Astrocyte (in vitro differentiated cells and primary cell): ENCODE measurements at places on chromosomes 2 and 18. TPM values are rescaled to one million over a fixed set of nuclear protein-coding genes. Genes with fewer than 3 reads are reported as not detected.

CYTIP gene
- 0.12 and 0.16 TPM in 2 replicates for total RNA-seq

DRC1 gene
- total RNA-seq, result 0.27 and 0.41 TPM in 2 replicates

UGT1A10 gene
- not detected in 2 replicates for total RNA-seq

FMNL2 gene
- total RNA-seq, result 29.1 and 34.3 TPM in 2 replicates

GPR45 gene
- total RNA-seq, result 0.22 TPM in 1 of 2 replicates, not detected in the other

RAB12 gene
- total RNA-seq, result 49.4 and 52.6 TPM in 2 replicates

DNA sequence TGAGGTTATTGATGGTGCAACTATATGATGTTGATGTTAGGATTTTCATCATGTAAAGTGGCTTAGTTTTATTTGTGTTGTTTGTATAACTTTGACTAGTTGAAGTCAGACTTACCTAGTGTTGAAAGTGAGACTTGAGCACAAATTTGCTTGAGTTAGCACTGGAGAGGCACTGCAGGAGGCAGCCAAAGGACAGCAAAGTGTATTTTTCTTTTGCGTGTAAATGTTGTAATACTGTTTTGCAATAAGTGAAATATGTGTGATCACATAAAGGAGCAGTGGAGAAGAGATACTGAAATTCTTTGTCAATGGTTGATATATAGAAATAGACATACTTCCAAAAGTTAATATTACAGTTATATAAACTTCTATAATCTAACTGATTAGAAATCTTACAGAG, 332.0 kb upstream of the RAB12 start:
- no peaks in the 10 kb centered on the region for H3K4me1 ChIP-seq
- no peaks in the 10 kb centered on the region for H3K27me3 ChIP-seq
- H3K4me3 ChIP-seq, result no peak overlapping the region
- no peaks in the 10 kb centered on the region for H3K36me3 ChIP-seq

DNA sequence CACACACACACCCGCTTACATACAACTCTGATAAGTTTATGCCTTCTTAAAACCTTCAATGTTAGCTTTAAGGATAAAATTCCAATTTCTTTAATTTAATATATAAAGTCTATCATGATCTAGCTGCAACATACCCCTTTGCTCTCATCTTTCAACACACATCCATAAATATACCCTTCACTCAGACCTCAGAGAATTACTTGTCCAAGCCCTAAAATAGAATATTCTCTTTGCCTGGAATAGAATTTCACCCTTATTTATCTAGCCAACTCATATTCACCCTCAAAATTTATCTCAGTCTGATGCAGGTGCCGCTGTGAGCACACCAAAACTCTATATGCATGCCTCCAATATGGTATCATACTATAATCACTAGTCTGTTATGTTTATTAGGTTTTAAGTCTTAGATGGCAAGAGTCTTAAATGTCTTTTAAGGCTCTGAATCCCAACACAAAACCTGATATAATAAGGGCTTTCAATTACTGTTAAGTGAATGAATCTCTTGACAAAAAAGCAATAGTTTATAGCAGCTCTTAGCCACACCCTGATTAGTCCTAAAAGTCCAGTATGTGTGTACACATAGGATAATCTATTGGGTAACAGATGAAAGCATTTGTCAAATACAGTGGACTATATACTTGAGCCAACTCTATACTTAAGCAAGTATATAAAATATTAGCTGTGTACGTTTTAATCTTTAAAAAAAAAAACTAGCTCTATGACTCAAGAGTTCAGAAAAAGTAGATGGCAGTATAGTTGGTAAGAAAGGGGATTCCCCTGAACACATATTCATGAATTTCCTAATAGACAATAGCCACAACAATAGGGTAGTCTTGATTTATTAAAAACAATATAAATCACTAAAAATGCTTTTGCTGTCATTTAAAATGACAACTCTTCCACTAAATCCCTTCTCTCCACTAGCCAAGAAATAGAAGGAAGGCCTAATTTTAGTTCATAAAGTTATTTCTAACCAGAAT, 144.5 kb downstream of the EXOC6B start:
- no peaks in the 10 kb centered on the region for H3K4me1 ChIP-seq
- H3K27ac ChIP-seq, result no peak overlapping the region
- H3K4me3 ChIP-seq, result no peak overlapping the region
- DNase-seq, result no peak
- H3K36me3 ChIP-seq, result no peaks in the 10 kb centered on the region

DNA sequence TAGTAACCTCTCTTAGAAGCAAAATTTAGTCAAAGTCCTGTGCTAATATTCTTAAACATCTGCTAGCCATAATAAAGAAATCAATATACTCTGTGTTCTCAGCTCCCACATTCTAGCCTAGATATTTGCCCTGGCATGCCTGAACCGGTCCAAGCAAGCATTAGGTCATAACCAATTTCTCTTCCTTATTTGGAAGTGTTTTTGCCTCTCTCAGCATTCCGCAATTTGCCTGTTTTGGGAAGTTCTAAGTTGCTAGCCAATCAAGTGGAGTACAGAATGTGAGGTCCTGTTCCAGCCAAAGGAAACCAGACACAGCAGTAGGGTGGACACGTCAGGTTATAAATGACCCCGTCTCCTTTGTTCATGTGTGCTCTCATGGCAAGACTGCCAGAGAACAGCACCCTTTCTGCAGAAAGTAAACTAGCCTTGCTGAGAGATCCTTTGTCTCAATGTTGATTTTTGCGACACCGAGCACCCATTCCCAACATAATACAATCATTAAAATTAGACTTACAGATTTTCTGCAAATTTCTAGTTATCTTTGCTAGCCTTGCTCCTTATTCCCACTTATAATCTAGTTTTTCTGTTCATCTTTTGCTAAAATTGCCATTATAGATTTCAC, 13.0 kb upstream of the SULT1C4 start:
- no peaks in the 10 kb centered on the region for H3K27me3 ChIP-seq
- H3K4me3 ChIP-seq, result no peak overlapping the region
- no peak overlapping the region for H3K27ac ChIP-seq
- H3K4me1 ChIP-seq, result peaks cover 5% of the 10 kb centered on the region

- no peaks in the 10 kb centered on the region for H3K36me3 ChIP-seq
- H3K27ac ChIP-seq, result peak overlapping the region; percentile 95
- peaks cover 50% of the 10 kb centered on the region for H3K4me1 ChIP-seq
- H3K27me3 ChIP-seq, result no peaks in the 10 kb centered on the region
These were observed 107.4 kb downstream of the POLR1A start for GRCh38 chr2:85998071-85998991.

GRCh38 chr18:54805571-54806334, 22.5 kb upstream of the RAB27B start:
- H3K27me3 ChIP-seq, result no peaks in the 10 kb centered on the region
- DNase-seq, result peak; percentile 94
- H3K4me3 ChIP-seq, result no peak overlapping the region
- H3K27ac ChIP-seq, result peak overlapping the region; percentile 46
- no peaks in the 10 kb centered on the region for H3K4me1 ChIP-seq

- DNase-seq, result no peak
- H3K4me1 ChIP-seq, result peaks cover 4% of the 10 kb centered on the region
- H3K27me3 ChIP-seq, result peaks cover 6% of the 10 kb centered on the region
These were observed 60.5 kb downstream of the AGAP1 start for GRCh38 chr2:235554385-235554784.

GRCh38 chr2:163681745-163682144, 54.1 kb downstream of the FIGN start:
- H3K4me3 ChIP-seq, result no peak overlapping the region
- no peaks in the 10 kb centered on the region for H3K36me3 ChIP-seq
- no peak overlapping the region for H3K27ac ChIP-seq
- DNase-seq, result peak; percentile 61

DNA sequence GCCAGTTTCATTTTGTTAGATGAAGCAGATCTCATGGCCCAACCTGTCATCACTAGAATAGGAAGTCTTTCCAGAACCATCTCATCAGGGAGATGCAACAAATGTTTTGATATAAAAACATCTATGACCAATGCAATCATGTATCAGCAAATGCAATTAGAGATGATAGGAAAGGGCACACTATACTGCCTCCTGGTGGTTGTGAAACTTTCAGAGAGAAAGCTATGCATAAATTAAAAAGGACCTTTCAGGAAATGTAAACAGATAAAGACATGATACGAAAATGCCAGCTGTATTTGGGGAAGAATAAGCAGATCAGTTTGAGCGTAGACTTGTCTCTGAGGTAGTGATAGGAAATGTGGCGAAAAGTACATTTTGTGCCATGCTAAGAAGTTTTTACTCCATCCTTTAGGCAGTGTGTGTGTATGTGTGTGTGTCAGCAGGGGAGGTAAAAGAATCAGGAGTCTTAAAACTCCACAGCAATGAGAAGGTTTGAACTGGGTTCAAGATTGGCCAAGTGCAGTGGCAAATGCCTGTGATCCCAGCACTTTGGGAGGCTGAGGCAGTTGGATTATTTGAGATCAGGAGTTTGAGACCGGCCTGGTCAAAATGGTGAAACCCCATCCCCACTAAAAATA, 479.3 kb downstream of the CPS1 start:
- peak; percentile 11 for DNase-seq
- H3K36me3 ChIP-seq, result no peaks in the 10 kb centered on the region

- no peak overlapping the region for H3K4me3 ChIP-seq
- no peak for DNase-seq
- no peak overlapping the region for H3K27ac ChIP-seq
- no peaks in the 10 kb centered on the region for H3K27me3 ChIP-seq
- H3K36me3 ChIP-seq, result no peaks in the 10 kb centered on the region
These were observed 21.5 kb downstream of the CHCHD5 start for GRCh38 chr2:112605926-112606325.

GRCh38 chr2:85248773-85249509, 78.8 kb downstream of the TGOLN2 start:
- H3K36me3 ChIP-seq, result no peaks in the 10 kb centered on the region
- H3K27ac ChIP-seq, result peak overlapping the region; percentile 34
- peak; percentile 96 for DNase-seq

DNA sequence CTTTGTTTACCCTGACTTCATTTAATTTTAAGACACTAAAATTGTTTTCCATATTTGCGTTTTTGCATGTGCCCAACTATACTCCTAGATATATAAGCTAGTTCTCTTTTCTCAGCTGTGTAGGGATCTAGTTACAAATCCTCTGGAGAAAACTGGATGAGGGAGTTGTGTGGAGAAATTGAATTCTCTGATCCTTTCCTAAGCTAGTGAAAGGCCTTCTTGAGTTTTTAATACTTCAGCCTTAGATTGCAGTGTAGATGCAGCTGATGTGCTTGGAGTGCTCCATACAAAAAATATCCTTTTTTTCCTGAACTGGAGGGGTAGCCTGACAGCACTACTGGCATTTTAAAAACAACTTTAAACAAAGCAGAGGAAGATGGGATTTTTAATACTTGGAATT, 8.6 kb upstream of the MTX2 start:
- DNase-seq, result no peak
- no peaks in the 10 kb centered on the region for H3K4me1 ChIP-seq
- H3K27me3 ChIP-seq, result no peaks in the 10 kb centered on the region
- no peaks in the 10 kb centered on the region for H3K36me3 ChIP-seq

DNA sequence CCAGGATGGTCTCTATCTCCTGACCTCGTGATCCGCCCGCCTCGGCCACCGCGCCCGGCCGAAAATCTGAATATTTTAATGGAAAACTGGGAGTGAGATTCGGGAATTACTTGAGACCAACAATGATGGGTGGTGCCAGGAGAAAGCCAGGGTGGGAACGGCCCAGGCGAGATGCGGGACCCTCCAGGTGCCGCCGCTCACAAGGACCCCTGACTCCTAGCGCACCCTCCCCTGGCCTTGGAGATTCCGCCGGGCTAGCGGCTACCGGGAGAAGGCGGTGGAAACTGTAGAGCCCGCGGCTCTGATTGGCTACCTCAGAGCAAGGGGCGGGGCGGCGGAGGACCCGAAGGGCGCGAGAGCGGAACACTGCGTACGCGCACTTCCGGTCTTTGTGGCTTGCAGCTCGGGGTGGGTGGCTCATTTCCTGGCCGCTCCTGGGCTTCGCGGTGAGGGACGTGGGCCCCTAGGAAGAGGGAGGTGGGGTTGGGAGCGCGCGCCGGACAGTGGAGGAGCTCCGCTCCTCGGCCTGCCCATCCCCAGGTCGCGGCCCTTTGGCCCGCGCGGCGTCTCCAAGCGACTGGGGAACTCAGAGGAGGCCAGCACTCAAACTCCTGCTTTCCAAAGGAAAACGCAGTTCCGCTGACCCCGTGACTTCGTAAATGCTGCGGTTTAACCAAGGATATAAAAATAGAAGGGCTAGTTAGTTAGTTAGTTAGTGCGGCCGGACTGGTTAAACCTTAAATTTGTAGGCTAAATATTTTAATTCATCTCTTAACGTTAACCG, at the start of gene ZNF397:
Gene ZNF397, plus strand, starts transcription at position 371 of the 784 bp plus-strand sequence. CDS start 1,437 bp downstream, outside the sequence.
- peak within 1 kb of the TSS; percentile 67 for H3K4me3 ChIP-seq
- H3K4me1 ChIP-seq, result peaks cover 3% of the 10 kb centered on the region
- no peaks in the 10 kb centered on the region for H3K27me3 ChIP-seq
- peak; percentile 92 for DNase-seq

DNA sequence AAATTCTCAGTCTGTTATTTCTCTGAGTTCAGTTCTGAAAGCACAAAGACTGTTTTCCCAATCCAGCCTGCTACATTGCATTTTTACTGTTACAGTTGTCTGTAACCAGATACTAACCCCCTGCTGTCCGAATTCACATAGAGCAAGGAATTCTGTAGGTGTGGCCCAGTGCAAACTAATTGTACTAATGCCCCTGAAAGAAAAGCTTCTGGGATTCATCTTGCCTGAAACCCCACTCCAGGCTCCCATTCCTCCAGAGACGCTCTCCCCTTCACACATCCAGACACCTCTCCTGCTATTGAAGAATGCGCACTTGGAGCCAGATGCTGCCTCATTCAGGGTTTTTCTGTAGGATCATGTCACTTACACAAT, 127.0 kb downstream of the TTC32 start:
- peaks cover 10% of the 10 kb centered on the region for H3K27me3 ChIP-seq
- H3K4me1 ChIP-seq, result no peaks in the 10 kb centered on the region
- no peak for DNase-seq

DNA sequence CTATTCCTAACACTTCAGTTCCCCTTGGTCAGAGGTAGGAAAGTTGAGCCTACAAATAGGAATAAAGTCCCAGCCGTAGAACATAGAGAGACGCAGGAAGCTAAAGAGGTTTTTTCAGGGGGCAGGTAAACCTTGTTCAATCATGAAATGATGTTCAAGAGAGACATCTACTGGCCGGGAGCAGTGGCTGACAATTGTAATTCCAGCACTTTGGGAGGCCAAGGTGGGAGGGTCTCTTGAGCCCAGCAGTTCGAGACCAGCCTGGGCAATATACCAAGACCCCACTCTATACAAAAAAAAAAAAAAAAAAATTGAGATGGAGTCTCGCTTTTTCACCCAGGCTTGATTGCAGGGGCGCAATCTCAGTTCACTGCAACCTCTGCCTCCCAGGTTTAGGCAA, 66.7 kb upstream of the DNAJC10 start:
- H3K27me3 ChIP-seq, result no peaks in the 10 kb centered on the region
- no peaks in the 10 kb centered on the region for H3K4me1 ChIP-seq
- H3K4me3 ChIP-seq, result no peak overlapping the region

- H3K27me3 ChIP-seq, result no peaks in the 10 kb centered on the region
- H3K36me3 ChIP-seq, result no peaks in the 10 kb centered on the region
- no peak for DNase-seq
- H3K27ac ChIP-seq, result no peak overlapping the region
- no peak overlapping the region for H3K4me3 ChIP-seq
- no peaks in the 10 kb centered on the region for H3K4me1 ChIP-seq
These were observed 39.3 kb downstream of the SALL3 start for GRCh38 chr18:79018911-79019310.

DNA sequence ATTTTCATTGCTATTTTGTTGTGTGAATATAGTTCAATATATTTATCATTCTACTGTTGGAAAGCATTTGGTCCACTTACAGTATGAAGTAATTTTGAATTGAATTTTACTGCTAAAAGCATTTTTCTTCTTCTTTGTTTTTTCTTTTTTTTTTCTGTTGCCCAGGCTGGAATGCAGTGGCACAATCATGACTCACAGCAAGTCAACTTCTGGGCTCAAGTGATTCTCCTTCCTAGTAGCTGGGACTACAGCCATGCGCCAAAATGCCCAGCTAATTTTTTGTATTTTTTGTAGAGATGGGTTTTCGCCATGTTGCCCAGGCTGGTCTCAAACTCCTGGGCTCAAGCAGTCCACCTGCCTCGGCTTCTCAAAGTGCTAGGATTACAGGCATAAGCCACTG, 2.4 kb upstream of the ETAA1 start:
- H3K4me3 ChIP-seq, result no peak overlapping the region
- DNase-seq, result peak; percentile 39
- H3K36me3 ChIP-seq, result no peaks in the 10 kb centered on the region
- no peak overlapping the region for H3K27ac ChIP-seq
